ENCODE measurements at places on chromosomes 16 and 17.

DNA sequence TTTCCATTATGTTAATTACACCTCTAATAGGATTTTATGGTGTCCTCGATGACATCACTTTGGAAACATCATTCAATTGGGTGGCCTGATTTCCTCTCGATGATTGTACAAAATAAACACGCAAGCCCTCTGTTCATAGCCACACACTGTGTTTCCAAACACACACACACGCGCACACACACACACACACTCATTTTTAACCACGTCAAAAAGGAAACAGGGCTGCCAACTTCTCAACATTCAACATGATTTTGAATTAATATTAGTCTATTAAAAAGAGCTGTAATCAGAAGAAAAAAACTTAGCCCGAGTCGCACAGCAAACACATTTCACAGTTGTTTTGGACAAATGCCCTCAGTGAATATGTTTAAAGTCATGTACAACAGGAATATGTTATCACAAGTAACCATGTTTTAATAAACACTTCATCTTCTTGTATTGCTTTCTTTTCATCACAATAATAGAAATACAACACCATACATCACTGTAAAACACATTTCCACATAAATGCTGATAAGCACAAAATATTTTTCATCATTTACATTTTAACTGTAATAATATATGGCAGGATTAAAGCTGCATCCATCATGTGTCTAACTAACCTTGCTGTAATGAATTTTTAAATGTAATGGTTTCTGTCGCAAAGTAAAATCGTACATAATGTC is 219.1 kb upstream of the IRX3 start:
- DNase-seq: no peak

DNA sequence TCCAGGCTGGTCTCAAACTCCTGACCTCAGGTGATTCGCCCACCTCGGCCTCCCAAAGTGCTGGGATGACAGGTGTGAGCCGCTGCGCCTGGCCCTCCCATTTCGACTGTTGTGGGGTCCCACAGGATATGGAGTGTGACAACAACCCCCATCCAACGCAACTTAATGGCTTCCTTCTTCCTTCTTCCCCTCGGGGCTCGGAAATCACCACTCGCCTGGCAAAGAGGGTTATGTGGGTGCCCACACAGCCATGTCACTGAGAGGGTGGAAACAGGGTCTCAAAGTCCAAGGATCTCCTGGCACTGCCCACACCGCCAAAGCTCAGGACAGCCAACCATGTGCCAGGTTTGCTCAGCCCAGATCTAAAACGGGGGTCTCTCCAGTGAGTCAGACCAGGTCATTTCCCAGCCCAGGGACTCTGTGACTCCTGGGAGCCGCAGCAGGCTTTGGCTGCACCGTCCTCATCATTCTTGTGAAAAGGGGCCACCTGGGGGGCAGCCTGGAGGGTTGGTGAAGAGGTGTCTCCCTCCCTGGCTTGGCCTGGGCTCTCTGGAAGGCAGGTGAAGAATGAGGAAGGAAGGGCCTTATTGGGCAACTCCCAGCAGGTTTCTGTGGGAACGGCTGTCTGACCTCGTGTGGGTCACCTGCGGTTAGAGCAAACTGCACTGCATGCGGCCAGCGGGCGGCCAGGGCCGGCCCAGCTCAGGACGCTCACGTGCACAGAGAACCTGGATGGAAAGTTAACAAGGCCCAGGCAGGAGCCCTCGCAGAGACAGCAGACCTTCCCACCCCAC is 25.3 kb upstream of the LITAF start:
- no peak for DNase-seq

DNA sequence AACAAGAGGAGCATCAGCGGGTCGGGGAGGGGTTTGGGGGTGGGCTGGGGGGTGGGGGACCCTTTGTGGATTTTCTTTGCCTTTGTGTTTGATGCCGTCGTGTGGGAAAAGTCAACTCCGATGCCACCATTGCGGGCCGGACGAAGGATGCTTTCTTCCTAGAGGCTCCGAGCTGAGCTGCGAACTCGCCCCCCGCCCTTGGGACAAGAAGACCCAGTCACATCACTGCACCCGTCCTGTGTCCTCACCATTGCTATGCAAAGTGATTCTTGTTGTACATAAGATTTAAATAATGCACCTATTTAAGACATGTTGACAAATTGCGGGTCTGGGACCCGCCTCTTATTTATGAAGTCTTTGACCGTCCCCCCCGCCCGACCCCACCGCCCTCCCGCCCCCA is 69.0 kb upstream of the PLCG2 start:
- DNase-seq: no peak

- DNase-seq: peak; percentile 35
These were observed 67.5 kb downstream of the SEC14L1 start for GRCh38 chr17:77208217-77208808.

DNA sequence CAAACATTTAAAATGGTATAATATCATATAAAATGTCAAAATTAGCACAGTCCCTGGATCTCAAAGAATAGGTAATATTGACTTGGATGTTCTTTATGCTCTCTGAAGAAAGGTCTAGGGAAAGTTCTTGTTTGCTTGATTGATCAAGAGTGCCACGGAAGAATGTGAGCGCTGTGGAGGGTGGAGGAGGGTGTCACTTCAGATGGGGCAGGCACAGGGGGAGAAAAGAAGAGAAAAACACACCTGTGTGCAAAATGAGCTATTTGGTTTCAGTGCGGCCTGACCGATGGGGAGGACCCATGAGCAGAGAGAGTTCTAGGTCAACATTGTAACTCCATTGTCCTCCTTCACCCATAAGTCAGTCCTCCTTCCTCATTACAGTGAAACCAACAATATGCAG is 8.8 kb upstream of the VPS4A start:
- DNase-seq: no peak

- DNase-seq: no peak
These were observed 54.8 kb downstream of the NUP88 start for GRCh38 chr17:5364696-5365095.

DNA sequence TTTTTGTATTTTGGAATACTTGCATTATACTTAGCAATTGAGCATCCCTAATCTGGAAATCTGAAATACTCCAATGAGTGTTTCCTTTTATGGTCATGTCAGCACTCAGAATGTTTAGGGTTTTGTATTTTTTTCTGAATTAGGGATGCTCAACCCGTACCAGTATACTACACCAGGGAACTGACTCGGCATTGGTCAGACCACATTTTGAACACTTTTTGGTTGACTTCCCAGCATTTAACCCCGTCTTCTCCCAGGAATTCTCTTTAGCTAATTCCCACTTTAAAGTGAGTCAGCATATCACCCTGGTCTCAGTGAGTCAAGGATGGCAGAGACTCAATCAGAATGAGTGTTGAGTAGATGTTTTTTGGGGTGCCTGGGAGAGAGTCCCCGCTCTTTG is 177.9 kb downstream of the SPECC1 start:
- DNase-seq: no peak

GRCh38 chr17:78855561-78856165 is 15.0 kb upstream of the USP36 start:
- DNase-seq: no peak

- no peak for DNase-seq
These were observed 20.7 kb downstream of the ACSF3 start for GRCh38 chr16:89114159-89114981.

DNA sequence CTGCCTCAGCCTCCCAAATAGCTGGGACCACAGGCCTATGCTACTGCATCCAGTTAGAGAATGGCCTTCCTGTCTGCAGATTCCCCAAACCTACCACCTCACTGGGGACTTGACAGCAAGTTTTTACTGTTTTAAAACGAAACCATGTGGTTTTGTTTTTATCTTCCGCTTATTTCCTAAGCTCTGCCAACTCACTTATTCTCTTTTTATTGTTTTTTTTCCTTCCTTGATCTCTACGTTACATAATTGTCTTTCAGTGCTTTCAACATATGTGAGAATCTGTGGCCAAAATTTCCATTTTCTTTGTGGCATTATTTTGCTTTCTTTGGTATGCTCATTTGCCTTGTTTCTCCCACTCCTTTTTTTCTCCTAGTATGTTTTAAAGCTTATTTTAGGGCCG is 14.6 kb upstream of the SLC38A7 start:
- no peak for DNase-seq

DNA sequence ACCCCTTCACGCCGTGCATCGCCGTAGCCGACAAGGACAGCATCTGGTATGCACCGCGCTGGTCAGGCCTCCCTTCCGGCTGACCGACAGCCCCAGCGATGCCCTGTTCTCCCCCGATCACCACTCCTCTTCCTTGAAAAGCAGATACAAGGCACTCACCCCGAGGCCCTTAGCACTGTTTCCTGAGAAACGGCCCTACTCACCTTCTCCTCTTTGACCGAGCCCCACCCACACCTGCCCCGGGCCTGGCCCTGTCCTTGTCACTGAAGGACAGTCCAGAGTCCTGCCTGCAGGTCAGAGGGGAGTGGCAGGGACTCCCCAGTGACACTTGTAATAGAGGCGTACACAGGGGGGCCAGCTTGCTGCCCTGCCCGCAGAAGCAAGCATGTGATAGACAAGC is 45.9 kb upstream of the CHMP6 start:
- DNase-seq: no peak

Data from tibial nerve (tissue), 4 donors.